ENCODE measurements at places on chromosomes 13 and 19.
A peak's percentile ranks its signal among the peaks of the same experiment; 100 is the strongest.

- no peaks in the 10 kb centered on the region for H3K27me3 ChIP-seq
- H3K36me3 ChIP-seq, result peaks cover 63% of the 10 kb centered on the region
- peaks cover 31% of the 10 kb centered on the region for H3K4me1 ChIP-seq
- H3K4me3 ChIP-seq, result no peak overlapping the region
Observed at GRCh38 chr13:114258589-114258988, 22.8 kb upstream of the UPF3A start.

DNA sequence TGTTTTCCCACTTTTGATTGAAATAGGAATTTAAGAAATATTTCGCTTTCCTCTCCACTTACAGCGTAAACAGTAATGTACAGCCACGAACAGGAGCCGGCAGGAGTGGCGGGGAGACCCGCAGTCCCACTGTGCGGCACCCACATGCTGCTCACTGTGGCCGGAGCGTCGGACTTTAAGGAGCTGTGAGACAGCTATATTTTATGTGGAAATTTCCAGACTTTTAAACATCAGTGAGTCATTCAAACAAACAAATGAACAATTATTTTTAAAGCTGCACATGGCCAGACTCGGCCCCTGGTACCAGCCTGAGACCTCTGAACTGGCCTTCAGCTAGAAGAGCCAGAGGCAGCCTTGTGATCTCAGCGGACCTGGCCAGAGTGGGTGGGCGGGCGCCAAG lies 52.5 kb downstream of the CRYL1 start:
- H3K27ac ChIP-seq, result no peak overlapping the region
- no peak overlapping the region for H3K4me3 ChIP-seq
- H3K36me3 ChIP-seq, result no peaks in the 10 kb centered on the region

DNA sequence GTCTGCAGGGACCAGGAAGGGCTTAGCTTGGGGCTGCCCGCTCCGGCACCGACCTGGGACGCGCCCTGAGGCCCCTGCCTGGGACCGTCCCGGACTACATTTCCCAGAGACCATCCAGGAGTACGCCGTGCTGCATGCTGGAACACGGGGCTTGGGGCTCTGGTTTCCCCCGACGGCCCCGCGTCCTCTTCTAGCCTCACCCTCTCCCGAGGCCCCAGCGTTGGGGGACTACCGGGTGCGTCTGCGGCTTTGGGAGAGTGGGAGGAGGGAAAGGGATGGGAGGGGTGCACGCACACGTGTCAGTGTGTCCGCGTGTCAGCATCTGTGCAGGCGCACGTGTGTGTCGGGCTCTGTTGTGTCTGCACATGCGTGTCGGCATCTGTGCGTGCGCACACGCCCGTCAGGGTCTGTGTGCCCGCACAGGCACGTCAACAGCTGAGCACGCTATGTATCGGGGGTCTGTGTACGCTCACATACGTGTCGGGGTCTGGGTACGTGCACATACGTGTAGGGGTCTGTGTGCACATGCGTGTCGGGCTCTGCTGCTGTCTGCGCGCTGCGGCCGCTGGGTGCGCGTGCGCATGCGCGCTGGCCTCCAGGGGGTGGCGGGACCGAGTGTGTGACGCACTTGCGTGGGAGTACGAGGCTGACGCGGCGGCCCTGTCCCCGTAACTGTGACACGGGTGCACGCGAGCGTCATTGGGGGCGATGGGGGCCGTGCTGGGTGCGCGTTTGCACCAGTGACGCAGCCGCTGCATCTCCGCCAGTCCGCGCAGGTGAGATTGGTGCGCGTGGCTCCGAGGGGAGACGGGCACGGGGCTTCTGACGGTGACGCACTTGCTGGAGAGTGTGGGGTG lies at the start of gene ZNF331:
Gene ZNF331 (plus strand): TSS at position 625 of the 857 bp plus-strand sequence. CDS start 31,232 bp downstream, outside the sequence.
- H3K27ac ChIP-seq, result peak within 1 kb of the TSS; percentile 98
- DNase-seq, result peak; percentile 91
- H3K27me3 ChIP-seq, result no peaks in the 10 kb centered on the region
- peaks cover 20% of the 10 kb centered on the region for H3K4me1 ChIP-seq

DNA sequence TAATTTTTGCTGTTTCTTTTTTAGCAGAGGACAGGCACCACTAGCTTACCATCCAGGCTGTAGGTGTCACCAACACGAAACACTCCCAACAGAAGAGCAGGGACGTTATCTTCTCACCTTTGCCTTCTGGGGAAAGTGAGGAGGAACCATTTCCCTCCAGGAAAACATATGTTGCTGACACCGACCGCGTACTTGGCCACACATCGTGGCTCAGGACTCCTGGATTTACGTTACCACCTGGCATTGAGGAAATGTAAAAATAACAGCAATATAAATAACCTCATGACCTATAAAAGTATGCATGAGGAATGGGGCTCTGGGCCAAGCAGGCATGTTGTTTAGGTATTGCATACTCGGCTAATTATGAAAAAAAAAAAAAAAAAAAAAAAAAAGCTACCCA lies 525.1 kb downstream of the MYO16 start:
- no peaks in the 10 kb centered on the region for H3K27me3 ChIP-seq
- no peak for DNase-seq
- no peak overlapping the region for H3K4me3 ChIP-seq
- no peak overlapping the region for H3K27ac ChIP-seq

GRCh38 chr13:22082030-22082429 lies 411.2 kb downstream of the FGF9 start:
- peaks cover 11% of the 10 kb centered on the region for H3K36me3 ChIP-seq
- no peak overlapping the region for H3K27ac ChIP-seq
- H3K4me1 ChIP-seq, result peaks cover 28% of the 10 kb centered on the region
- no peak for DNase-seq
- H3K4me3 ChIP-seq, result no peak overlapping the region

DNA sequence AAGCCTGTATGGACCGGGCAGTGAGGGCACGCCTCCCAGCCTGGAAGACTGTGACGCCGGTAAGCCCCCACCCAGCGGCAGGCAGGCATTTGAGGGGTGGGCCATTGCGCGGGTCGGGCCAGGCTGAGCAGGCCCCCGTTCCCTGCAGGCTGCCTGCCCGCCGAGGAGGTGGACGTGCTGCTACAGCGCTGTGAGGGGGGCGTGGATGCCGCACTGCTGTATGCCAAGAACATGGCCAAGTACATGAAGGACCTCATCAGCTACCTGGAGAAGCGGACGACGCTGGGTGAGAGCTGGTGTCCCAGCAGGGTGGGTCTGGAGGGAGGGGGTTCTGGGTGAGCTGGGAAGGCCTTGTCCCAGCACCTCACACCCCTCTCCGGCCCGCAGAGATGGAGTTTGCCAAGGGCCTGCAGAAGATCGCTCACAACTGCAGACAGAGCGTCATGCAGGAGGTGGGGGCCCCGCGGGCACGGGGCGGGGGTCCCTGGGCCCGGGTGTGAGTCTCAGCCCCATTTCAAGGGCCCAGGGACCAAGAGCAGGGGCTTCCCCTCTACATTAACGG lies 7.1 kb downstream of the ARHGAP45 start:
- DNase-seq, result no peak
- peak overlapping the region; percentile 33 for H3K4me3 ChIP-seq
- no peaks in the 10 kb centered on the region for H3K27me3 ChIP-seq
- H3K27ac ChIP-seq, result peak overlapping the region; percentile 69
- peaks cover 58% of the 10 kb centered on the region for H3K4me1 ChIP-seq
- peaks cover 62% of the 10 kb centered on the region for H3K36me3 ChIP-seq

DNA sequence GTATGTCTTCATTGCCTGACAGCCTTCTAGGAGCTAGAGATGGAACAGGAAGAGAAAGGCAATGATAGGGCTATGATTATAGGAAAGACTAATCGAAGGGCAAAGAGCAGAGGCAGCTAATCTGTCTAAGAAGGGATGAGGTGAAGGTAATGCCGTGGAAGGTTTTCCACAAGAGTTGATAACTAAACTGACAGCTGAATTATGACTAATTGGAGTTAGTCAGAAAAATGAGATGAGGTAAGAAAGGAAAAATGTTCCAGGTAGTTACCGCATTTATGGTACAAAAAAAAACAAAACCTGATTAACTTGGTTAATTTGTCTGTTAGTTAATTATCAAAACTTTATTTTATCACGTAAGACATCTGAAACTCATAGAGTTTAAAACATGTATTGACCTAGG lies 260.3 kb downstream of the SLITRK6 start:
- H3K36me3 ChIP-seq, result no peaks in the 10 kb centered on the region
- H3K27me3 ChIP-seq, result no peaks in the 10 kb centered on the region
- peaks cover 13% of the 10 kb centered on the region for H3K4me1 ChIP-seq

- peaks cover 7% of the 10 kb centered on the region for H3K4me1 ChIP-seq
- H3K36me3 ChIP-seq, result peaks cover 54% of the 10 kb centered on the region
- DNase-seq, result no peak
- H3K4me3 ChIP-seq, result no peak overlapping the region
- no peak overlapping the region for H3K27ac ChIP-seq
Observed at GRCh38 chr19:4413588-4413987, 11.1 kb downstream of the CHAF1A start.

DNA sequence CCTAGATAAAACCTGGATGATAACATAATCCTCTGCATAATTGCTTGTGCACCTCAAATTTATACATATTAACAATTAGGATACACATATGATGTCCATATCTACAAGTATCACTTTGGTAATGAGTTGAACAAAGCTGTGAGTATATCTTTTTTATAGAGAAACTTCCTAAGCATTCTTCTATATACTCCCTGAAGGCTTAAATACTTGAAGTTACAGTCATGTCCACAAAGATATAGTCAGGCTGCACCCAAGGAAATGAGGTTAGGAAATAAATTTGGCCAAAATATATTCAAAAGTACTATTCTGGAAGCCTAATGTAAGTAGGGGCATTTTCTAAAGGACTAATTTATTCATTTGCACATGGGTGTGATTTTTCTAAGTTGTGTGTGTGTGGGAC lies 761.5 kb downstream of the PCDH9 start:
- no peaks in the 10 kb centered on the region for H3K27me3 ChIP-seq
- no peaks in the 10 kb centered on the region for H3K36me3 ChIP-seq
- H3K4me3 ChIP-seq, result no peak overlapping the region

DNA sequence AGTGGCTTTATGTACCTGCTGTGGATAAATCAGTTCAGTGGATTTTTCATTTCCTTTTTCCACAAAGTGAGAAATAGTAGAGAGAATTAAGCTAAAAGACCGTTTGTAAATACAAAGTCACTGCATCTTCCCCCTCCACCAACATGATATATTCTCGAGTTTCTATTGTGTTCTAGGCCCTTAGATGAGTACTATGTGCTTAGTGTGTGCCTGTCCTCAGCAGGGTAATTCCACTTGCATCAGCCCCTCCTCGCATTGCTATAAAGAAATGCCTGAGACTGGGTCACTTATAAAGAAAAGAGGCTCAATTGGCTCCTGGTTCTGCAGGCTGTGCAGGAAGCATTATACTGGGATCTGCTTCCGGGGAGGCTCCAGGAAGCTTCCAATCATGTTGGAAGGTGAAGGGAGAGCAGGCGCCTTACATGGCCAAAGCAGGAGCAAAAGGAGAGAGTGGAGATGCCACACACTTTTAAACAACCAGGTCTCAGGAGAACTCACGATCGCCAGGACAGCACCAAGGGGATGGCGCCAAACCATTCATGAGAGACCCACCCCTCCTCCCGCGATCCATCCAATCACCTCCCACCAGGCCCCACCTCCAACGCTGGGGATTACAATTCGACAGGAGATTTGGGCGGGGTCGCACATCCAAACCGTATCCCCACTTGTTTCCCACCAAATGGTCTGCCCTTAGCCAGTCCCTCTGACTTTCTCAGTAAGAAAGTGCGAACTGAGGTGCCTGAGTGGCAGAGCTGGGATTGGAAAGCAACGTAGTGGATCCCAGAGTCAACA lies 102.3 kb upstream of the ABCC4 start:
- H3K4me3 ChIP-seq, result peak overlapping the region; percentile 79
- peaks cover 7% of the 10 kb centered on the region for H3K27me3 ChIP-seq
- no peak for DNase-seq
- no peak overlapping the region for H3K27ac ChIP-seq

- H3K4me1 ChIP-seq, result peaks cover 18% of the 10 kb centered on the region
- H3K36me3 ChIP-seq, result no peaks in the 10 kb centered on the region
- no peak overlapping the region for H3K4me3 ChIP-seq
- H3K27ac ChIP-seq, result no peak overlapping the region
Observed at GRCh38 chr19:13038306-13039210, 43.3 kb downstream of the NFIX start.

- no peaks in the 10 kb centered on the region for H3K27me3 ChIP-seq
- DNase-seq, result no peak
- no peak overlapping the region for H3K4me3 ChIP-seq
- H3K36me3 ChIP-seq, result no peaks in the 10 kb centered on the region
- no peak overlapping the region for H3K27ac ChIP-seq
- H3K4me1 ChIP-seq, result no peaks in the 10 kb centered on the region
Observed at GRCh38 chr13:85879014-85879413, 79.8 kb upstream of the SLITRK6 start.

DNA sequence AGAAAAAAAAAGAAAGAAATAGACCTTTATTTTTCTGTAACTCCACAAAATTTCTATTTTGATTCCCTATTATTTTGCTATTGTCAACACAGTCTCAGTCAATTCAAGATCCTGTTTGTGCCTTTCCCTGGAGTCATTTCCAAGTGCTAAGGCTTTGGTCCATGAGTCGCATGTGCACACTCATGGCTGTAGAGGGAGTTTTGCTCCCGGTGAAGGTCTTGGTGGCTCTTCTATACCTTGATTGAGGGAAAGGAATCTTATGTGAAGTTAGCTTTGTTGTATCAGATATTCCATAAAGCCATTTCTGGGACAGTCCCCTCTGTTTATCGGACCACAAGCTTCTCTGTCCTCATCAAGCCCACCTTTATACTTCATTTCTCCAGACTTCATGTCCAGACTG lies 58.7 kb upstream of the ALOX5AP start:
- no peak overlapping the region for H3K4me3 ChIP-seq
- H3K27me3 ChIP-seq, result peaks cover 4% of the 10 kb centered on the region
- peaks cover 17% of the 10 kb centered on the region for H3K4me1 ChIP-seq
- no peak for DNase-seq

DNA sequence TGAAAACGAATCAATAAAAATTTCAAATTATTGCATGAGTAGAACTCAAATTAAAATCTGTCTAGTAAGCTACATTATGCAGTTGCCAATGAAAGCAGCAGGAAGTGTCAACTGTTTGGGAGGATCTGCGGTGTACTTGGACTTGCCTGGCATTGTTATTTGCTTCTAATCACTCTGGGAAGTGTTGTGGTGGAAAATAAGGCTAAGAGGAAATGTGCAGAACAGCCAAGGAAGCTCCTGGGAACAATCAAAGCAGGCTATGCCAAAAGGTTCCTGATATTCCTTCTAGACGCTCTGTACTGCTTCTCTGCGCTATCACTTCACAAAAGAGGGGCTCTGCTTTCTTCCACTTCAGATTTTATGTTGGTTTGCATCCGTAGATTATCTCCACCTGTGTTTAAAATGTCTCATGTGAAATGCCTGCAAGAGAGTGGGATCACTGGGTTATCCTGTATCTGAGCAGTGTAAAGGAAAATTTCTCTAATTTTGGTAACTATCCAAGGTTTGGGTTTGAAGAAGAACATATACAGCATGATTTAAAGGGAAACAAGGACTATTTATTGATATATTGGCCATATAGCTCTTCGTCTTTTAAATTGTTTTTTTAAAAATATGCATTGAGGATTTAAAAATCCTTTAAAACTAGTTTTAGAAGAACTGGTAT lies 182.7 kb upstream of the CSNK1A1L start:
- no peaks in the 10 kb centered on the region for H3K36me3 ChIP-seq
- DNase-seq, result no peak
- no peak overlapping the region for H3K4me3 ChIP-seq
- H3K4me1 ChIP-seq, result no peaks in the 10 kb centered on the region

GRCh38 chr19:12450844-12451243 lies 10.0 kb upstream of the ZNF443 start:
- DNase-seq, result no peak
- H3K27ac ChIP-seq, result no peak overlapping the region
- no peak overlapping the region for H3K4me3 ChIP-seq
